ENCODE measurements at places on chromosomes 2 and 18.

DNA sequence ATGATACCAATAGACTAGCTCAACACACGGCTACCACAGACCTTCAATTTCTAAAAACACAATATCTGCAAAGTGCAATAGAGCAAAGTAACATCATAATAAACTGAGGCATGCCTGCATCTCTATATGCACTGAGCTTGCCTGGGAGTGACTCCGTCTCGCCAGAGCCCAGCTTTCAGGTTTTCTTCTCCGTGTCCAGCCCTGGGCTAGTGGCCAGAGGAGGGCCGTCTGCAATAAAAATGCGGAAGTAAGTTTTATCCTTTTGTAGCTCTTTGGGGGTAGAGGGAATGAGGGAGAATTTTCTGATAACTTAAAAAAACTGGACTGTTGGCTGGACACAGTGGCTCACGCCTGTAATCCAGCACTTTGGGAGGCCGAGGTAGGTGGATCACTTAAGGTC, 41.0 kb upstream of the GPR17 start:
- no peak for DNase-seq

- no peak for DNase-seq
These were observed 67.2 kb upstream of the ATL2 start for GRCh38 chr2:38444247-38444646.

GRCh38 chr2:25337276-25337675, 4.4 kb downstream of the DNMT3A start:
- DNase-seq = no peak

- no peak for DNase-seq
These were observed 366.9 kb downstream of the EPHA4 start for GRCh38 chr2:221205103-221205673.

DNA sequence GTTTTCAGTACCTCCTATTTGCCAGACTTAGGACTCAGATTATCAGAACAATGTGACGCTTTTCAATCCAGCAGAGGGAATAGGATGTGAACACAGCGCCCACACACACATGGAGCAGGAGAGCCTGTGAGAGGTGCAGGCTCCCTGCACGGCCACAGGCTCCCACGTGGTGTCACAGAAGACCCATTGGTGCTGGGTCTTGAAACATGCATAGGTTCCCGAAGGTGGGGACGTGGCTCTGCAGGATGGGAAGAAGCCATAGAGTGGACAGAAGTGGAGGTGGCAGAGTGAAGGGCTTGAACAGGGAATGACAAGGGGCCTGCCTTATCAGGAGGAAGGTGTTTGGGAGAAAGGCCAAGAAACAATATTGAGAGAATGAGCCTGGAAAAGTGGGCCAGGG, 78.5 kb upstream of the BCL2L11 start:
- DNase-seq = no peak

- DNase-seq = no peak
These were observed 71.8 kb upstream of the RAB12 start for GRCh38 chr18:8537400-8537799.

GRCh38 chr2:88010136-88010535, 6.2 kb downstream of the RNU2-63P start:
- DNase-seq = no peak

- no peak for DNase-seq
These were observed 128.3 kb downstream of the LRRC30 start for GRCh38 chr18:7358989-7359726.

GRCh38 chr18:11429876-11430275, 179.5 kb upstream of the SLC35G4 start:
- no peak for DNase-seq

GRCh38 chr2:157466764-157467163, 22.9 kb upstream of the CYTIP start:
- no peak for DNase-seq

DNA sequence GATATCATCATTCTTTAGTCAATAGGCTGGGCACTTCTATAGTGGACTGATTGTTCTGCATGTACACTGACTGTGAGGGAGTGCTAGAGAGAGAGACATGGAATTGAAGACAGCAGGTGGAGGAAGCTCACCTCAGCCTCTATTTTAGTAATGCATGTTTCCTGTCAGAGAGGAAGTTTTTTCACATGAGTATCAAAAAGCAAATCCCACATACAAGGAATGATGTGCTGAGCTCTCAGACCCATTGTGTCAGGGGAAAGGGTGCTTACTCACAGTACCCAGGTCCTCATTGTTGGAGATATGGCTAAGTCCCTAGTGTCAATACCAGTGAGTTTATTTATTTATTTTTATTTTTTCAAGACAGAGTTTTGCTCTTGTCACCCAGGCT, 9.9 kb upstream of the CDK15 start:
- no peak for DNase-seq

DNA sequence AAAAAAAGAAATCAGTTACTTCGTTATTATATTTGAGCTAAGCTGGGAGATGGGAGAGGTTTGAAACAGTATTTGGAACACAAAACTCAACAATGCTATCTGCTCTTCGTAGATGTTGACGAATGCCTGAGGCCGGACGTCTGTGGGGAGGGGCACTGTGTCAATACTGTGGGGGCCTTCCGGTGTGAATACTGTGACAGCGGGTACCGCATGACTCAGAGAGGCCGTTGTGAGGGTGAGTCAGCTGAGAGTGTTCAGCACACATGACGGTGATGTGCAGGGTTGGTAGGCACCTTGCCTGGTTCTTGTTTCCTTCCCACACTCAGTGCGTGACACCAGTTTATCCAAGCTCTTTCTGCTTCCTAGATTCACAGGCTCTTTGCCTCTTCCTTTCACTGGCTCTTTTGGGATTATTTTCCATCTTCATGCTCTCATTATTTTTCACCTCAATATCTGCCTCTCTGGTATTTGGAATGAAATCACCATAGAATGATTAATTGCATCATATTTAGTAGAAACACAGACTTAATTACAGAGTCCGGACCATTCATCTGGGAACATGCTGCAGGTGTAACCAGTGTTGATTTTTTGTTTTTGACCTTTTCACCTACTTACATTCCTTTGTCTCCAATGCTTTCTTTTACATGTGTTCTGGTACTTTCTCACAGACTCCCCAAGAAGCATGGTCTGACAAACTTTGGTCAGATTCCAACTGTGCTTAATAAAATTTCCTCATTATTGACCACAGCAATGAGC, 200.6 kb upstream of the RASGRP3 start:
- peak; percentile 1 for DNase-seq

DNA sequence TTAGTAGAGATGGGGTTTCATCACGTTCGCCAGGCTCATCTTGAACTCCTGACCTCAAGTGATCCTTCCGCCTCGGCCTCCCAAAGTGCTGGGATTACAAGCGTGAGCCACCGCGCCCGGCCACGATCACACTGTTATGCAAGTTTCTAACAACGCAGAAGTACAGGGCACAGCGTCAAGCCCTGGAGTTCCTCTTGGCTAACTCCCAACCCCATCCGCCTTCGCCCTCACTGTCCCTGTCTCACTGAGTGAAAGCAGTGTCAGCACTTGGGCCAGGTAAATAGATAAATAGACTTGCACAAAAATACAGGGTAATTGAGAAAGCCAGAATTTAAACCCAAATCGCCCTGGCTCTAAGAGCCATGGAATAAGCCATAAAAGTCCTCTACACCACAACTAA, 111.7 kb downstream of the ACVR1 start:
- no peak for DNase-seq

GRCh38 chr2:159613091-159613490, 3.3 kb downstream of the BAZ2B start:
- DNase-seq = no peak

DNA sequence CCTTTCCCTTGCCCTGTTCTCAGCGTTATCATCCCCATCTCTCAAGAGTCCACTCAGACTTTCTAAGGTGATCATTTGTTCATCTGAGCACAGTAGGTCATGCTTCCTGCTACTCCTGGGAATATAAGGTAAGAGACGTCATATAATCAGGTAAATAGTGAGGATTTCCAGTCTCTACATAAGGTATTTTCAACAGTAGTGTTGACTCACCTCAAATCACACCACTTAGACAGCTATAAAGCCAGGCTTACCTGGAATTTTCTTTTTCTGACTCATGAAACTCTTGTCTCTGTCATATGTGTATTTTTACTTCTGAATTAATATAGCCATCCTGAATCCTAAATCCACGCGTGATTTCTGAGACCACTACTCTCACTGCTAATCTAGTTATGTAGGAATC, 443.2 kb downstream of the ARHGAP15 start:
- DNase-seq = no peak

- DNase-seq = no peak
These were observed 157.0 kb upstream of the RND3 start for GRCh38 chr2:150644298-150645067.

GRCh38 chr2:219901155-219901554, 273.7 kb downstream of the SLC4A3 start:
- no peak for DNase-seq

GRCh38 chr2:25310965-25311864, 30.5 kb downstream of the DNMT3A start:
- DNase-seq = no peak

DNA sequence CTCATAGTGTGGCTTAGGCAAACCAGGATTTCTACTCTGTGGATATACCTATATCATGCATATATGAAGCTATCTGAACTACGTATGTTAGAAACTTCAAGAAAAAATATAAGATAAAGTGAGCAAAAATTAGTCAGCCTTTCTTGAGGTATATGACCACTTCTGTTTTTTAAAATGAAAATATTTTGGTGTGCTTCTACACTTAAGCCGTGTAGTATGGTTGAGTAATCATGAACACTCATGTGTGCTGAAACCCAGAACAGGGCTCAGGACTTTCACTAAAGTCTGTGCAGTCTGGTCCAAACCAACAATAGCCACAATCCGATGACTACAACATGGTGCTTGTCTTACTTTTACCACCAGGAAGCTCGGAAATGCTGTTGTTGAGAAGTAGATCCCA, 48.9 kb upstream of the TMEM177 start:
- DNase-seq = no peak

- DNase-seq = peak; percentile 81
These were observed 12.0 kb upstream of the E2F6 start for GRCh38 chr2:11477994-11478393.

GRCh38 chr2:43331422-43331821, 105.0 kb upstream of the ZFP36L2 start:
- no peak for DNase-seq

- DNase-seq = no peak
These were observed 3.0 kb downstream of the ATIC start for GRCh38 chr2:215314896-215315295.

DNA sequence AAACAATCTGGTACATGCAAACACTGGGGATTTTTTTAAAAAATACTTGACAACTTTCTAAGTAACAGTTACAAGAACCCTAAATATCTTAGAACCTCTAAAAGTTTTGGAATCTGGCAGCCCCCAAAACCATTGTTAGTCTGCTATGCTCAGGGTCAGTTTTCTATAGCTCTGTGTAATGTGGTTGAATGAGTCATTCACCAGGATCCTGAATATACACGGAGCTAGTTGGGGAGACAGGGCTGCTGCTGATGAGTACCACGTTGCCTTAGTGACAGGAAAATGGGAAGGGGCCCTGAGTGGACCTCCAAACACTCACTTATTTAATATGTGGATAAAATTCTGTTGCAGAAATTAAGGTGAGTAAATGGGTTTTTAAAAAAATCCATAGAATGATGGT, 36.9 kb upstream of the TANC1 start:
- no peak for DNase-seq

GRCh38 chr2:73780237-73780582, 307 bp upstream of the DUSP11 start:
- DNase-seq = no peak

DNA sequence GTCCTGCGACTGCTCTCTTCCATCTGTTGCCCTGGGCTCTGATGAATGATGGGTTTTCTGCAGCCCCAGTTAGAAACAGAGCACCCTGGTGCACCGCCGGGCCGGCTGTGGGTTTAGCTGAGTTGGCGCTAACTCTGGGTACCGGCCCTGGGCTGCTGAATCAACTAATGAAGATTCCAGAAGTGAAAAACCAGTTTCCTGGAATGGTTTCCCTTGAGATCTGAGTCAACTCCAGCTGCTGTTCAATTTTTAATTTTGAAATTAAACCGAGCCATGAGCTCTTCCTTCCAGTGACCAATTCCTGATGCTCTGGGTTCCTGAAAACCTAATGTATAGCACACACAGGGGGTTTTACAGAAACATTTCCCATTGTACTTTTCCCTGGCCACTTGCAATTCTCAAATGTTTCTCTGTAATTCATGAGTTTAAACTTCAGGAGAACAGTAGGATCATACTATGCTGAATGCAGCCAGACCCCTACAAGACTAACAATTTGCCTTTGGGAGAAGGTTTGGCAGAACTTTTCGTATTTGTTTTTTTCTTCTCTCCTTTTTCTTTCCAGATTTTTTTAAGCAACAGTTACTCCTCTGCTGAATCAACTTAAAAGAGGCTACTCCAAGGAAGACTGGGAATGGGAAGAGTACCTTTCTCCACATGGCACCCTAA, 5.5 kb downstream of the COL6A3 start:
- DNase-seq = no peak

All from activated CD4-positive, alpha-beta T cell treated with anti-CD3 and anti-CD28 coated beads, Interleukin-2, amount 50 U/mL, for 24 hours (primary cell).